ENCODE measurements at places on chromosomes 4 and X.

- no peak for DNase-seq
These were observed 24.3 kb upstream of the ZNF41 start for GRCh38 chrX:47507153-47507867.

- DNase-seq = no peak
These were observed 11.3 kb downstream of the REPS2 start for GRCh38 chrX:16957751-16958150.

- DNase-seq = no peak
These were observed 24.1 kb downstream of the FRMPD4 start for GRCh38 chrX:12162420-12162819.

GRCh38 chr4:48067536-48067935 is 51.0 kb downstream of the NIPAL1 start:
- DNase-seq = no peak
